Omental fat pad (tissue), 4 donors: ENCODE measurements at places on chromosomes 12 and 14.

- no peak for DNase-seq
Observed at GRCh38 chr12:109773384-109774011, 59.7 kb downstream of the TRPV4 start.

DNA sequence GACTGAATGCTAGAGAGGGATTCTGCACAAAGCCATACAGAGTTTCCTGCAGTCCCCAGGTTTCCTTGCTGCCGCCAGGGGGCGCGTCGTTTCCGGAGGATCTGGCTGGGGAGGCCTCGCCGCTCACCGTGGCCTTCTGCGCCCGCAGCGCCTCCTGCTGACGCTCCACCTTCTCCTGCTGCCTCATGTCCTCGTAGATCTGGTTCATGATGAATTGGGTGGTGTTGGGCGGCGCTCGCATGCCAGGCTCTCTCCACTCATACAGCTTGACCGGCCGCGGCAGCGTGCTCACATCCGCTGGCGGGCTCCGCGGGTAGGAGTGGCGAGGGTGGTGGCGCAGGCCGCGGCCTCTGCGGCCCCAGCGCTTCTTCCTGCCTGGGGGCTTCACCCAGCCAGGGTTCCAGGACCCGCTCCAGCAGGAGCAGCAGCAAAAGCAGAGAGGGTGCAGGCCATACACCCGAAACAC is 987 bp downstream of the CCER1 start:
- no peak for DNase-seq

GRCh38 chr14:33504246-33505099 is 446.4 kb downstream of the EGLN3 start:
- DNase-seq, result no peak

DNA sequence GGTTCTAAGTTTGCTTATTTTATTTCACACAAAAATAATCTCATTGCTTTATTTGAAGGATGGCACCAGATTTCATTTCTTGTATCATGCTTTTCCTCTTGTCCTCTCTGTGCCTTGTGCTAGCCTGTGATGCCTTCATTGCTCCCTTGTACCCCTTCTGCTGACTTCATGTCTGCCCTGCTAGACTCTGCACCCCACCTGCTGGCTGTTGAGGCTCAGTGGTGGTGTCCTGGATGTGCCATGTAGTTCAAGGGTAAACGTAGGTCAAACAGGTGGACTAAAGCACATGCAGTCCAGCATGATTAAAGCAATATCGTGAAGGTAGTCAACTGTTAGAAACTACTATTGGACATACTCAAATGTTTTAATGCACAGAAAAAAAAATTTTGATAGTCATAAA is 21.6 kb downstream of the MRPS35 start:
- DNase-seq, result no peak

DNA sequence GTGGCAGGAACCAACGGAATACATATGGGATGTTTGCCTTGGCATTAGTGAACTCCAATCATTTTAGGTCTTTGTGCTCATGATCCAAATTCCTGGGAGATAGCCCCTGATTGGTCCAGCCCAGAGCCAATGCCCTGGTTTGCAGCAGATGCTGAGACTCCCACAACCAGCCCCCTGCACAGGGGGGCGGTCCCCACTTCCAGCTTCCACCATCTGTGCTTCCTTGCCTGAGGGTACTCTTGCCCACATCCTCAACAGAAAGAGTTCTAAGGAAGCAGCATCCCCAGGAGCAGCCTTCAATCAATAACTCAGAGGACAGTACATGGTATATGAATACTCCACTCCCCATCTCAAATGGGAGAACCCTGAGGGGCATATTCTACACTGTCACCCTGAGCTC is 39.7 kb upstream of the FICD start:
- DNase-seq, result no peak
